Peyer's patch (tissue), 4 donors: ENCODE measurements at places on chromosomes 1 and 21.

DNA sequence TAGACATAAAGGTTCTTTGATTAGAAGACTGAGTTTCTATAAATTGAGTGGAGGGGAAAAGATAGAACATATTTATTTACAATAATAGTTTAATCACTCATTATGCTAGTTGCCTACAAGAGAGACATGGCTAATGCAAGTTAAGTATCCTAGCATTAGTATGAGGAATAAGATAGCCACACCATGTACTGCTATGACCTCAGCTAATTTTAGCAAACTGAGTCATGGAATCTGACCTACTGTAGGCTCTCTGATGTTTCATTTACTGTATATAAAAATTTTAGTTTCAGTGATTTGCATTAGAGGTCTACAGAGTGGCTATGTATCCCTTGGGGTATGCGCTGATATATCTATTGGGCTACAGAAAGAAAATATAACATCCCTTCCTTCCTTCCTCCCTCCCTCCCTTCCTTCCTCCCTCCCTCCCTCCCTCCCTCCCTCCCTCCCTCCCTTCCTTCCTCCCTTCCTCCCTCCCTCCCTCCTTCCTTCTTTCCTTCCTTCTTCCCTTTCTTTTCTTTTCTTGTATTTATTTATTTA lies 5.8 kb downstream of the AGL start:
- no peak for DNase-seq

- no peak for DNase-seq
Measured at GRCh38 chr1:56507925-56508522, 71.3 kb downstream of the PLPP3 start.

- DNase-seq: no peak
Measured at GRCh38 chr1:12810691-12811408, 19.7 kb downstream of the PRAMEF1 start.

DNA sequence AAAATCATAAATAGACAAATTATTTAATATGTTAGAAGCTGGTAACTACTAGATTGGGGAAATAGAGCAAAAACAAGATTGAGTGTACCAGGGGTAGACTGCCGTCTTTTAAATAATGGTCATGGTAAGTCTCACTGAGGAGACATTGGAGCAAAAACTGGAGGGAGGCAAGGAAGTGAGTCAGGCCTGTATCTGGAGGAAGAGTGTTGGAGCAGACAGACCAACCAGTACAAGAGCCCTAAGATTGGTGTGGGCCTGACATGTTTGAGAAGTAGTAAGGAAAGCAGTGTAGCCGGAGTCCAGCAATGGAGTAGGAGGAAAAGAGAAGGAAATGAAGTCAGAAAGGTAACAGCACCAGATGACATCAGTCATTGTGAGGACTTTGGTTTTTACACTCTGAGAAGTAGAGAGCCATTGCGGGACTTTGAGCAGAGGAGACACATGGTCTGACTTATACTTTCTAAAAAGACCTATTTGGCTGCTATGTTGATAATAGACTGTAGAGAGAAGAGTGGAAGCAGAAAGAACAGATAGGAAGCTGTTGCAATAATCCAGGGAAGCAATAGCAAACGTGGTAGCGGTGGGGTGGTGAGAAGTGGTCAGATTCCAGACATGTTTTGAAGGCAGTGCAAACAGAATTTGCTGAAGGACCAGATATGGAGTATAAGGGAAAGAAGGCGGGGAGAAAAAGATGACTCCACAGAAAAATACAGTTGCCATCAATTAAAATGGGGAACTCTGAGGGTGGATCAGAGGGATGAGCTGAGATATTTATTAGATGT lies 44.7 kb upstream of the GJA5 start:
- DNase-seq: no peak

DNA sequence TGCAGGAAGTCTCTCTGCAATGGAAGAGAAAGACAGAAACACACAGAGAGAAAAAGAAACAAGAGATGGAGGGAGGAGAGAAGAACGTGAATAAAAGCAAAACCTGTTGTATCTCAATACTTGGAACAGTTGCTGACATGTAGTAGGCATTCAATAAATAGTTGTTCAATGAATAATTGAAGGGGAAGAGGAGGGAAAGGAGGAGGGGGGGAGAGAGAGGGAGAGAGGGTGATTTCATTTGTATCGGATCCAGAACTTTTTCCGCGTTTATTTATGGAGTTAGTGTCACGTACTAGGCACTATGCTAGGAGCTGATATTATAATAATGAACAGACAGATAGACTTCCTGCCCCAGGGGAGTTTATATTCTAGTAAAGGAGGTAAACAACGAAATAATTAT lies 144.1 kb downstream of the OMA1 start:
- no peak for DNase-seq

GRCh38 chr1:55034476-55035133 lies 4.7 kb upstream of the PCSK9 start:
- DNase-seq: no peak

- DNase-seq: no peak
Measured at GRCh38 chr21:36542312-36543101, 62.6 kb upstream of the CLDN14 start.

GRCh38 chr1:60431593-60431992 lies 358.0 kb upstream of the C1orf87 start:
- no peak for DNase-seq

DNA sequence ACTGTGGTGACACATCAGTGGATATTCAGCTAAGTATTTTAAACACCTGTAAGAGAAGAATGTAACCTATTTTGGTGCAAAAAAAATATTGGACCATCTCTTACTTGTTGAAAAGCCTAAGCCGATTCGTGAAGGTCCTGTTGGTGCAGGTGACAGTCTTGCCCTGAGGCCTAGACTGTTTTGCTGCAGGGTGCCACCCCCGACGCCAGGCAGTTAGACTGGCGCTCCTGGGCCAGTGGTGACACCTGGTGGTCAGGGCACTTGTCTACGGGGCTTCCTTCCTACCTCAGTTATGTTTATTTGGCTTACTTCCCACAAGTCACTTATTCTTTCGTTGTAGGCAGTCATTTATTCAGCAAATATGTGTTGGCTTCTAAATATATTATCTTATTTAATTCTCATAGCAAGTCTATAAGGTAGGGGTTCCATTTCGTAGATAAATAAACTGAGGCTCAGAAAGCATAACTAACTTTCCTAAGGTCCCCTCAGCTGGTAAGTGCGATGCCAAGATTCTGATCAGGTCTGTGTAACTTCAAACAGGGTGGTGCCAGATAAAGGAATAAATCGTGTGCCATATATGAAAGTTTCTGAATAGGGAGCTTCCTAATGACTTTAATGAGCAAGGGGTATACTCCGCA lies 1.9 kb downstream of the EEIG2 start:
- DNase-seq: peak; percentile 83

DNA sequence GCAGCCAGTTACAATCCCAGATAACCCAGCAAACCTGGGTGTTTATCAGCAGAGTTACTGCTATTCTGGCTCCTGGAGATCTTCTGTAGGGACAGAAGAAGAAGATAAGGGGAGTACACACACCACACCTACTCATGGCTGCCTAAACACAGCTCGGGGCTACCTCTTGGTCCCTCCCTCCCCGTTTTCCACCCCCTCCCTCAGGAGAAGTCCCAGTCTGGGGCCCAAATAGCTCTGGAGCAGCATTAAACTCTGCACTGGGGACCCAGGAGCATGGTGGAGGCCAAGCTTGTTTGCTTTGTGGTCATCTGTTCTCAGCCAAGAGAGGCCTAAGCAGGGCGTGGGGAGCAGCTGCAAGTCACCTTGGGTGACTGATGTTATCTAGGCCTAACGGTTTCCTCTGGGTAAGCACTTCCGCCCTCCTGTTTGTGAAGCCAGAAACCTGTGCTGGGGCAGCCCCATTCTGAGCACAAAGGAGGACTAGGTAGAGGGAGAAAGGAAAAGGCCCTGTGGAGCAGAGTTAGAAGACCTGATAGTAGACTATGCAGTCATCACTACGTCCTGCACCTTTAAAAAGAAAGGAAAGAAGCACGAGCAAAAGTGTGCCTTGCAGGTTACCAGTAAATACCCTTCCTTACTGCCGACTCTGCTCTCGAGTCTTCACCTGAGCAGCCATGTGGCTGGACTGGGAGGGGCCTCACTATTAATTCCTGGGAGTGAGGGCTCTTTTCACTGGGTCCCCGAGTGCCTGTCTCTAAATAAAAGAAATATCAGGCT lies 2.0 kb upstream of the RCSD1 start:
- no peak for DNase-seq

DNA sequence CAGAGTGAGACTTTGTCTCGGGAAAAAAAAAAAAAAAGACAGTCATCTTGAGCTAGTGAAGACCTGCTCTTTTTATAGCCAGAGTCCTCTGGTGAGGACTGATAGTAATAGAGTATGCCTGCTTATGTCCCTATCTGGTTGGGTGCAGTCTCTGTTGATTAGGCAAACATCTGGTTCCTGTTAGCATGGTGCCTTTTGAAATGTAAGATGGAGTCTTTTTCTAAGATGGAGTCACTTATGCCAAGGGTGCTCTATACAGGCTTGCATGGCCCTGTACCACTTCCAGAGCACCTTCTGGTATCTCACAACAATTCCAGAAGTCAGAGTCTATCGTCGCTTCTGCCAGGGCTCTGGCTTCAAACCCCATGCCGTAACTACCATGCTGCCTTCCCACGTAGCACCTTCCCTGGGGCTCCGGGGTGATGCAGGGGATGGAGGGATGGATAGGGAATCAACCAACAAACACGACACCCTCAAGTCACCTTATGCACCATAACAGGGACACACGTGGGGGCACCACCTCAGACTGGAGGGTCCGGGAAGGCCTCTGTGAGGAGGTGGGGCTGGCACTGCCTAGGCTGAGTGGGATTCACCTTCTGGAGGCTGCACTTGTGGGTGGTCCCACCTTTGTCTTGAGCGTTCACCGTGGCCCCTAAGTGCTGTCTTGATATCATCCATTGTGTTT lies 11.6 kb upstream of the PADI6 start:
- no peak for DNase-seq

GRCh38 chr1:7300893-7301663 lies 470.0 kb upstream of the VAMP3 start:
- no peak for DNase-seq

GRCh38 chr1:233289676-233290075 lies 5.8 kb downstream of the PCNX2 start:
- DNase-seq: no peak

DNA sequence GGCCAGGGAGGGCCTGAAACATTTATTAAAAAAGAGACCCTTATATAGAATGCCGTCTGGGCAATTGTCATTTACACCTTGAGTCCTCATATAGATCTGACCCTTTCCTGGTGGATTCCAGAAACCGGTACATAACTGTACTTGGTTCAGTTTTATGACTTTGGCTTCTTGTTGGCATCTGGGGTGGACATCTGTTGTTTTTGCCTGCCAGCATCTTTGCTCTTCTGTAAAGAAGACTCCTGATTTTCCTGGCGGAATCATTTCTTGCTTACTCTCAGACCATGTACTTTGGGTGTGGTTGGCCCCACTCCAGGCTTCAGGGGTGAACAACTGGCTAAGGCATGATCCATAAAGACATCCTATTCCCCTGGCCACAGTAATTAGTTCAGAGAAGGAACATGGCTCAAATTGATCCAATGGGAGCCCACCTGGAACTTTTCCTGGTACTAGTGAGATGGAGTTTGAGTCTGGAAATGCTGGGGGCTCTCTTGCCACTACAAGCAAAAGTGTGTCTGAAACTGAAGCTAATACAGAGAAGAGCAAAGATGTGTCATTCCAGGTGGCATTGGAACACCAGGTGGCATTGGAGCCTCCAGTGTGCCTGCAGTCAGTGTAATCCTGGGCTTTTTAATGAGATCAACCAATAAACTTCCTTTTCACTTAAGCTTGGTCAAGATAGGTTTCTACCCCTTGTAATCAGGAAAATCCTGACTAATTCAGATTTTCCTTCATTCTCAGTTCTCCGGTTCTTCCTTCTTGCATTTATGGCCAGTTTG lies 332.5 kb upstream of the CAMK1G start:
- no peak for DNase-seq

DNA sequence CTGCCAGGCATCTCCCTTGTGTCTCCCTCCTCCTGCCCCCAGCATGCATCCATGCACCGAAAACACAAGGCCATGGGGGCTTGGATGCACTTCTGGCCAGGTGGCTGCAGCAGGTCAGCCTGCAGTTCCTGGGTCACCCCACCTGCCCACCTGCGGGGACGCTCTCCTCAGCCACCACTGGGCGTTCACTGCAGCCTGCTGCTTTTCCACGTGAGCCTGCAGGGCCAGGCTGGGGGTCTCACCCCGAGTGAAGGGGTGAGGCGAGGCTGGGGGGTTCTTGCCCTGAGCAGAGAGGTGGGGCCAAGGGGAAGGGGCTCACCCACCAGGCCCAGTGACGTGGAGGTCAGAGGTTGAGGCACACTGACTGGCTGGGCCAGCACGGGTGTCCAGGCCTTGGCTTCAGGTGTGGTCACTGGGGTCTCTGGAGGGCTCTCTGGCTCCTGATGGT lies 64.6 kb downstream of the WNT9A start:
- DNase-seq: no peak

DNA sequence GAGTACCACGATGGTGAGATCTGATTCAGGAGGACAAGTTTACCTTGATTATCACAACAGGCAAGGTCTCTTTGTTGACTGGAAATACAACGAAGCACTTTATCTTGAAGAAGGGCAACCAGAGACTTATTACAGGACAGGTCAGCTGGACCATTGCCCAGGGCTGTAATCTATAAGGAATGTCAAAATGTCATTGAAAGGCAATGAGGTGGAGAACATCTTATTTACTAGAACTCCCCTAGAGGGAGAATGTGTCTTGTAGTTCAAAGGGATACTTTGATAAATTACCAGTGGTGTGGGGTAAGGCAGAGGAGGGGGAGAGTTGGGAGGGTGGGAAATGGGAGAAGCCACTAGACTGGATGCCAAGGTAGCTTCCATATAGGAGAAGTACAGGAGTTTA lies 212.3 kb downstream of the NCAM2 start:
- no peak for DNase-seq

DNA sequence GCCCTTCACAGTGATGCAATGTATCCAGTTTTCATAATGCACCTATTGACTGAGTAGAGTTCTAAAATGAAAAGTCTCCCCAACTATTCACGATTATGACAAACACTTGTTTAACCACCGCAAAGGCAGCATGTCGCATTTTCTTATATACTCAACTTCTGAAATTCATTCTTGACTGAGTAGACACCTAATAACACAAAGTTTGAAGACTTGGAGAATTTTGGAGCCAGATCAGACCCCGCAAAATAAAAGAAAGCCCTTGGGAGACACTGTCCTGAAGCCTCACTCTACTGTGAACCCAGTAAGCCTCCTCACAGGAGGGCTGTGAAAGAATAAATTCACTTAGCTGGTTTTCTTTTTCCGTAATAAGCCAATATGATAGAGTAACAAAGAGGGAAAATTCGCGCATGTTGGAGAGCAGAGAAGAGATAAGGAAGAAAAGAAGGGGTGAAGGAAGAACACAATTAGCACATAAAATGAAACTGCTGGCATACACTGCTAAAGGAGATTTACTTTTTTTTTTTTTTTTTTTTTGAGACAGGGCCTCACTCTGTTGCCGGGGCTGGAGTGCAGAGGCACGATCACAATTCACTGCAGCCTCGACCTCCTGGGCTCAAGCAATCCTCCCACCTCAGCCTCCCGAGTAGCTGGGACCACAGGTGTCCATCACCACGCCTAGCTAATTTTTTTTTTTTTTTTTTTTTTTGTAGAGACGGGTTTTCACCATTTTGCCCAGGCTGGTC lies 492 bp upstream of the COLGALT2 start:
- DNase-seq: no peak

GRCh38 chr1:11869650-11870207 lies 11.0 kb upstream of the NPPB start:
- no peak for DNase-seq

- DNase-seq: peak; percentile 62
Measured at GRCh38 chr1:52127181-52128180, 14.4 kb upstream of the ZFYVE9 start.
